ELF-1 (cell line): ENCODE measurements at places on chromosomes 7 and 10.

DNA sequence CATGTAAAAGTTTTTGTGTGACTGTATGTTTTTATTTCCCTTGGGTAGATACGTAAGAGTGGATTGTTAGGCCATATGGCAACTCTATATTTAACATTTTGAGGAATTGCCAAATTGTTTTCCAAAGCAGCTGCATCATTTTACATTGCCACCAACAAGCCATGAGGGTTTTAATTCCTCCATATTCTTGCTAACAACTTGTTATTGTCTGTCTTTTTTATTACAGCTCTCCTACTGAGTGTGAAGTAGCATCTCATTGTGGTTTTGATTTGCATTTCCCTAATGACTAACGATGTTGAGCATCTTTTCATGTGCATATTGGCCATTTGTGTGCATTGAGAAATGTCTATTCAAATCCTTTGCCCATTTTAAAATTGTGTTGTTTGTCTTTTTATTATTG lies 94.9 kb downstream of the CARD11 start:
- no peak for DNase-seq

DNA sequence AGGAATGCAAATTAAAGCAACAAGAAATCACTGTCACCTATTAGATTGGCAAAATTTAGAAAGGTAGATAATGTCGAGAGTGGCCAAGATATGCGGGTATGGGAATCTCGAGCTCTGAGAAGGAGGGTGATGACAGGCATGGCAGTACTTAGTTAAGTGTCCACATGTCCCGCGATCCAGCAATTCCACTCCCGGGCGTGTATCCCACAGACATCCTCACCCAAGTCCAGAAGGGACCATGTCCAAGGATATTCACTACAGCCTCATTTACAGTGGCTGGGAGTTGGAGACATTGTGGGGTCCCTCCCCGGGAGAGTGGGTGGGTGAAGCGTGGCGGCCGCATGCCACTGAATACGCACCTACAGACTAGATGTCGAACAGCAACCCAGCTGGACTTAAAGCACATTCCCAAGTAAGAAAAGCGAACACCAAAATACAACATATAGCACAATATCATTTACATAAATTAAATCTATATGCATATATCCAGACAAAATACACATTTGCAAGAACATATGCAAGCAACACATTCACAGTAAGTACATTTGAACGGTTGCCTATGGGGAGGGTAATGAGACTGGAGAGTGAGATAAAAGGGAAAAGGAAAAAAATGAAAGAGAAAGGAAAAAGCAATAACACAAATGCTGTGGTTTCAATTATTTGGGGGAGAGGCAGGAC lies 9.9 kb downstream of the KCNH2 start:
- DNase-seq: no peak

DNA sequence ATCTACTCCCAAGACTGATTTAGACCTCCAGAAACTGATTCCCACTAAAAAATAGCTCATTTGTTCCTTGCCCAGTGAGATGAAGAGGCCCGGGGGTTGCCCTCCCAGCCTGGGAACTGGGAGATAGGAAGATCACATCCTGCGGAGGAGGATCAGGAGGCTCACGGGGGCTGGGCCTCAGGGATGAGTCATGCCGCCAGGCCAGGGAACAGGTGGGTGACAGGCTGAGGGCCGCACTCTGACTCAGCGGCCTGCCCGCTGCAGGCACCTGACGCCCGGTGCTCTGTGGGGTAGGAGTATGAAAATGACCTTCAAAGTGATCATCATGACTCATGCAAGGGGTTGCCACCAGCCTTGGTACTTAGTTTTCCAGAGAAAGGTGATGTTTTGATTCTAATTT lies 104.5 kb upstream of the ZPBP start:
- peak; percentile 47 for DNase-seq

GRCh38 chr7:152129682-152130081 lies 104.2 kb downstream of the GALNT11 start:
- DNase-seq: no peak

- no peak for DNase-seq
Measured at GRCh38 chr10:88150339-88150738, 286.9 kb downstream of the PTEN start.

DNA sequence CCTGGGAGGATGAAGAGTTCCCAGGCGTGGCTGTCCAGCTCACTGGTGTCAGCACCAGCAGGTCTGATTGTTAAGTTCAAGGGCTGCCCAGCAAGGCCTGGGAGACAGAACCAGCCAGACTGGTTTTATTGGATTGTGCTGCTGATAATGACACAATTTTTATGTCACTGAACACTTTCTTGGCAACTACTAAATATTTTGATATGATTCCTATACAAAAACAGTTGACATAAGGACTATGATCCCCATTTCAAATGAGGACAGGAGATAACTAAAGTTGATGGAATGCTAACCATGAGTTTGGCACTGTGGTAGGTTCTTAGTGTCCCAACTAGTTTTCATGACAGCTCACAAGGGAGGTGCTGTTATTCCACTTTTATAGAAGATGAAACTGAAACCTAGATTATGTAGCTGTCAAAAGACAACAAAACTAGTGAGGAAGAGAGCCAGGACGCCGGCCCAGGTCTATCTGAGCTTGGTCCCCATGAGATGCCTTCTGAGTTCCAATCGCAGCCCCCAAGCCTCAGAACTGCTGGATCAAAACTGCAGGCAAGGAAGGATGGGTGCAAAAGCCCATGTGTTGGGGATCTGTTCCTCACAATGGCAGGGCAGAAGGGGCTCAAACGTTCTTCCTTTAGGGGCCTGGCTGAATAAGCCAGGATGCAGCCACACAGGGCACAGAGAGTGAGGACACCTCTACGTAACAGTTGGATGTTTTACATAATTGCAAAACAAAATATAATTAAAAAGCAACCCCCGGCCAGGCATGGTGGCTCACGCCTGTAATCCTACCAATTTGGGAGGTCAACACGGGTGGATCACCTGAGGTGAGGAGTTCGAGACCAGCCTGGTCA lies 52.8 kb downstream of the COBL start:
- DNase-seq: no peak

- DNase-seq: no peak
Measured at GRCh38 chr7:117480978-117481377, 1.2 kb downstream of the CFTR start.

GRCh38 chr10:115963848-115964247 lies 309.2 kb downstream of the GFRA1 start:
- DNase-seq: peak; percentile 30

GRCh38 chr7:101820703-101821102 lies 3.3 kb downstream of the CUX1 start:
- no peak for DNase-seq

- peak; percentile 85 for DNase-seq
Measured at GRCh38 chr7:55065511-55066229, 46.9 kb downstream of the EGFR start.

DNA sequence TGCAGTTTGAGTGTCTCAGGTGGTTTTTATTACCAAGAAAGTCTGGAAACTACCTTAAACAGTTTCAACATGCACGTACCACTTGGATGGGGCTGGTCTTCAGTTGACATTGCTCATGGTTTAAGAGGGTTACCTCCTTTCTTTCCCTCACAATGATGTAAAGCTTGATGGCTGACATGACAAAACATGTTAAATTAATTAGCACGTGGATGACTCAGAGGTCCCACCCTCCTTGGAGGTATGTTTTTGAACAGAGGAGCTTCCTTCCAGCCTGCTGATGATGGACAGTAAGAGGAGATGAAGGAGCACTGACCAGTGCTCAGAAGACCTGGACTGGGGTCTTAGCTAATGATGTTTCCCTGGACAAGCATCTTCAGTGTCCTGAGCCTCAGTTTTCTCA lies 322.3 kb upstream of the PODXL start:
- no peak for DNase-seq

DNA sequence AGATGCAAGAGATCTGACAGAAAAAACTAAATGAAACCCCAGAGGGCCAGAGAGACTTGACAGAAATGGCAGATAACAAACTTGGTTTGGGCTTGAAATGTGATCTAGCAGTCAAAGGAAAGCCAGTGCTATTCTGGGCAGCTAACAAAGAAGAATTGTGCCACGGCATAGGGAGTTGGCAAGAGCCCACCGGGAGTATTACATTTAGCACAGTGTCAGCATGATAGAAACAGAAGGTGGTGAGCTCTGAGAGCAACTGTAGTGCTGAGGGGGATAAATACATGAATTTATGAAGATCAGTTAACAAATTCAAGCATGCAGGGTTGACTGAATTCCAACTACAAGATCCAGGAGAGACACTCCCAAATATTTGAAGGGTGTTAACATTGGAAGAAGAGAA lies 91.1 kb downstream of the AHCYL2 start:
- DNase-seq: no peak

DNA sequence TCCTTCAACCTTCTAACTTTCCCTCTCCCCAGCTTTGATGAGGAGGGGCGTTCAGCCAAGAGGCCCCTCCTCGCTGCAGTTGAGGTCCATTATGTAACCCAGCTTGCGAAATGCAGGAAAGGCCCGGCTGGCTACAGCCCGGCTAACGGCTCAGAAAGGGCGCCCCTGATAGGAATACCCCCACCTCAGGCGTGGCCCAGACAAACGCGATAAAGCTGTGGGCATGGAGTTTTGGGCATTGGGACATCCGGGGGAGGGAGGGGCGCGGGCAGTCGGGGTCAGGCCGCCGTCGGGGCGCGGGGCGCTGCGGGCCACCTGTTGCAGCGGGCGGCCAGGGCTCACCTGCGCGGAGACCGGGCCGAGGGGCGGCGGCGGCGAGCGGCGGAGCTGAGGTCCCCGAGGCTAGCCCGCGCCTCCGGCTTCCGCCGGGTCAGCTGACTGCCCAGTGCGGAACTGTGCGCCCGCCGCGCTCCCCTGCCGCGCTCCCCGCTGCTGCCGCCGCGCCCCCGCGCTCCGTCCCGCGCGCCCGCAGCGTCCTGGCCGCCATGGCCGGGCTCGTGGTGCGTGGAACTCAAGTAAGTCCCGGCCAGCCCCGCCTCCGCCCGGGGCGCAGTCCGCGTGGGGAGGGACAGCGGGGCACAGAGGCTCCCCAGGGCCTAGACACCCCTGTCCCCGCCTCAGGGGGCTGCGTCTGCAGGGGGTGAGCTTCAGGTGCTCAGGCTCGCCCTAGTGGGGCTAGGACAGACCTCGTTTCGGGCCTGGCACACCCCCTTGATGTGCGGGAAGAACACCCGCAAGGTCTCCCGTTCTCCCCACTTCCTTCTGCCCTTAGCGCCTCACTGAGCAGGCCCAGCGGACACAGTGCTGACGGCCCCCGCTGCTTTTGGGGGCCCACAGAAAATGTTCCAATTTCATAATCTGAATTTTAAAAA lies at the start of gene LRMDA:
LRMDA (plus strand) TSS at position 445 of the 932 bp plus-strand sequence.
- no peak for DNase-seq

DNA sequence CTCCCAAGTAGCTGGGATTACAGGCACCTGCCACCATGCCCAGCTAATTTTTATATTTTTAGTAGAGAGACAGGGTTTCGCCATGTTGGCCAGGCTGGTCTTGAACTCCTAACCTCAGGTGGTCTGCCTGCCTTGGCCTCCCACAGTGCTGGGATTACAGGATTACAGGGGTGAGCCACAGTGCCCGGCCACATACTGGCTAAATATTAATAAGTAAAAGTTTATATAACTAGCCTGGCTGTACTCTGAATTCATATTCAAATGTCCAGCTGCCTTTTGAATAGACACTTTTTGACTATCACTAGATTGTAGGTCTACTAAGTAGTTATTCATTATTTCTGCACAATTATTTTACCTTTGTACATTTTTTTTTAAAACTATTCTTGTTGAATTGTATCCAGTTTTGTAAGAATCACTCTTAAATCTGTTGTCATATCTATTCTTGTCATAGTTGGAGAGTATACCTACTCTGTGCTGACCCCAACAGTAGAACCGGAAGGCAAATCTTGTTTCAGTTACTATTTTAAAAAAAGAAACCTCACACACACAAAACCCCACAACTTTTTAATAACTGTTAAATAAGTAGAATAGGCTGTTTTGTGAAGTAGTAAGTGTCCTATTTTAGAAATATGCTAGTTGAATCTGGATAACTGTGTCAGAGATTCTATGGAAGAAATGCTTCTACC lies 29.6 kb downstream of the MINPP1 start:
- DNase-seq: no peak

DNA sequence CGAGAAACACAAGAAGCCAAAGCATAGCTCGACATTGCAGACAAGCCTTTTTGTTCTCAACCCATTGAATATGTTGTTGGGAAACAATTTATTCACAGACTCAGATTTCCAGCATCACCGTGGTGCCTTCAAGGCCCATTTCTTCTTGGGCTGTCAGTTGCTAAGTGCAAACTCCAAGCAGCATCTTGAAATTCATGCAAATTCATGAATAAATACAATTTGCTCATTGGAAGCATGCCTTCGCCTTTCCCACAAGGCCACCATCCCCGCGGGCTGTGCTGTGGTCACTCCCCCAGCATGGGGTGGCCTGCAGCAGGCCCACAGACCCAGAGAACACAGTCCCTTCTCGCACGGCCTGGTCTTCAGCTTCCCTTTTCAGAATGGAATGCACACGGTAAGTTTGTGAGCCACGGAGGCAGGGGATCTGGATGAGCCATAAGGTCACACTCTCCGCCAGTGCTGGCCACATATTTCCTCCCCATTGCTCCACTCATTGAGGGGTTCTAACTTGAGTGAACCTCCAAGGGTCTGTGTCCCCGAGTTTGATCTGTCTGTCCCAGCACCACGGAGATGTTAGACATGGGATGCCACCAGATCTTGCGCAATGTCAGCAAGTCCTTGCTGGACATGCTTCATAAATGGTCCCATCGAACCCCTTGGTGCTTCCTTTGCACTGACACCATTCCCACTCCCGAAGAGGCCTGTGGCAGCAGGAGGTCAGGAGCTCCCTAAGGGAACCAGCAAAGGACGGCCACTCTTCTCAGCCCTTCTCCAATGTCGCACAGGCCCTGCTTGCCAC lies 109.5 kb downstream of the GFRA1 start:
- DNase-seq: no peak

GRCh38 chr7:106367018-106367420 lies 82.2 kb upstream of the NAMPT start:
- peak; percentile 45 for DNase-seq

GRCh38 chr7:98106647-98107312 lies at the start of gene LMTK2:
Gene LMTK2, plus strand, starts transcription at chr7:98106862. Its CDS starts 316 bp downstream, at chr7:98107178.
- DNase-seq: peak; percentile 96

DNA sequence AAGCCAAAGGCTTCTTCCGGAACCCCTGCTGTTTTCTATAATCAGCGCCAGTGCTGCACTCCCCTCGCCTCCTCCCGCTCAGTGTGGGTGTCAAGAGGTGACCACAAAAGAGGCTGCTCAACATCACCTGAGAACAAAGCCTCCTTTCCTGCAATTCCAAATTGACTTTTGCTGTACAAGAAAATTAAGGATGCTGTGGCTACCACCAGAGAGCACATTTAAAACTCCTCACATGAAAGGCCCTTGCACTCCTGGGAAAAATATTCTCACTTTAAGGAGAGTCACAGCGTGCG lies 96.4 kb downstream of the HIPK2 start:
- no peak for DNase-seq

- no peak for DNase-seq
Measured at GRCh38 chr10:22945934-22946673, 18.3 kb downstream of the ARMC3 start.
